HepG2 (cell line): ENCODE measurements at places on chromosomes 2 and 18. TPM values are rescaled to one million over a fixed set of nuclear protein-coding genes. Genes with fewer than 3 reads are reported as not detected.
A peak's percentile ranks its signal among the peaks of the same experiment; 100 is the strongest.

- no peak for DNase-seq
These were observed 56.6 kb upstream of the NOL4 start for GRCh38 chr18:34281290-34281689.

DNA sequence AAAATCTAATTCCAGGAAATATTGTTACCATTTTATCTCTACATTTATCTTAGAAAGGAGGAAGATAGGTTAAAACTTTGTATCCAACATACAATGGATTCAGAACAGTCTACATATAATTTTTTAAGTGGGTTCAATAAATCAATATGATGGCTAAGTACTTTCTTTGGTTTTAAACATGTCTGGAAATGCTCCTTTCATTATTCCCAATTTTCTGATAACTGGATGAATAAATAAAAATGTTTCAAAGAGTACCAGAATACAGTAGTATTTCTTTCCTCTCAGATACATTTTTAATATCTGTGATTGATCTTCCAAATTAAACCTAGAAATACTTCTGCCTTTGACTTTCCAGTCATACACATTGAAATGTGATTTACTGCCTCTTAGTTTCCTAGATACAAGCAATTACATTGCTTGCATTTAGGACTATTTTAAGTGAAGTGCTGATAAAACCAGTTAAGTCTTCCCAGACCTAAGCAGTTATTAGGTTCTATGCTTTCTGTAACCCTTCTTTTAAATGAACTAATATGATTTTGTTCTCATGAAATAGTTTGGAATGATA is 283.5 kb downstream of the CCDC178 start:
- DNase-seq: no peak

- no peak for DNase-seq
These were observed 368.4 kb upstream of the SLC8A1 start for GRCh38 chr2:40820319-40820718.

DNA sequence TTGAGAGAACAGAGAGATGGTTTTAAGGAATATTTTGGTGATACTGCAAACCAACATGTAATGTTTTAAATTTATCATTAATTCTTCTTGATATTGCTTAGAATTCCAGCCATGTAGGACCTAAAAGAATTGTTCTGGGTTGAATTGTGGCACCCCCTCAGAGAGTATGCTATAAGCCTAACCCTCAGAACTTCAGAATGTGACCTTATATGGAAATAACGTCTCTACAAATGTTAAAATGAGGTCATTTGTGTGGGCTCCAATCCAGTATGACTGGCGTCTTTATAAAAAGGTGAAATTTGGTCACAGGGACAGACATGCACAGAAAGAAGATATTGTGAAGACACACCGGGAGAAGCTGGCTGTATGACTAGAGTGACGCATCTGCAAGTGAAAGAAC is 193.6 kb downstream of the NRXN1 start:
- DNase-seq: no peak

The ATP6V1B1 gene
- 0.58 TPM in 1 of 2 replicates, not detected in the other for total RNA-seq

DNA sequence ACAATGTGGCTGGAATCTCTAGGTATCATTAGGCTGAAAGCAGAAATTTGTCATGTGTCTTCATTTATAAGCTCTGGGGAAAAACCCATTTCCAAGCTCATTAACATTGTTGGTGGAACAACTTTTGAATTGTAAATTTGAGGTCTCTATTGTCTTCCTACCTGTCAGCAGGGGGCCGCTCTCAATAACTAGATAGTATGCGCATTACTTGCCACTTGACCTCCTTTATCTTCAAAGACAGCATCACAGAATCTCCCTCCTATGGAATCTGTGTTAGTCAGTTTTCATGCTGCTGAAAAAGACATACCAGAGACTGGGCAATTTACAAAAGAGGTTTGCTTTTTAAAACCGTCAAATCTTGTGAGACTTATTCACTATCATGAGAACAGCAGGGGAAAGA is 223.1 kb downstream of the CALCRL start:
- DNase-seq: no peak

- no peak for DNase-seq
These were observed 890.2 kb upstream of the ZEB2 start for GRCh38 chr2:145410086-145410485.

DNA sequence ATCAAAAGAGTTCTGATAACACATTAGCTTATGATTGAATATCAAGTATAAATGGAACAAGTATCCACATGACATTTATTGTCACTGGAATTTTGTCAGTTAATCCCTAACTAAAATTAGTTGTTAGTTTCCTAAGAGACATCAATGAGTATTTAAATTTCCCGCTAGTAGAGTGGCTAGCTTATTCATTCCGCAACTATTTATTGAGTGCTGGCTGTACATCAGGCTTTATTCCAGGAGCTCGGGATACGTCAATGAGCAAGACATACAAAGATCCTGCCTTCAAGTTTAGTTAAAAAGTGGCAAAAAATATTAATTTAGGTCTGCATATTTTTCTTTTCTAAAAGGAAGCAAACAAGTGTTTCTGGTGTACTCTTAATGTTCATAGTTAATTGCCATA is 59.3 kb downstream of the PRKRA start:
- no peak for DNase-seq

GRCh38 chr2:13009027-13009642 is 292.4 kb downstream of the TRIB2 start:
- no peak for DNase-seq

- no peak for DNase-seq
These were observed 213.0 kb upstream of the RAB6C start for GRCh38 chr2:129766374-129766993.

The ANTXR1 gene
- total RNA-seq: 9.2 and 12.7 TPM in 2 replicates

DNA sequence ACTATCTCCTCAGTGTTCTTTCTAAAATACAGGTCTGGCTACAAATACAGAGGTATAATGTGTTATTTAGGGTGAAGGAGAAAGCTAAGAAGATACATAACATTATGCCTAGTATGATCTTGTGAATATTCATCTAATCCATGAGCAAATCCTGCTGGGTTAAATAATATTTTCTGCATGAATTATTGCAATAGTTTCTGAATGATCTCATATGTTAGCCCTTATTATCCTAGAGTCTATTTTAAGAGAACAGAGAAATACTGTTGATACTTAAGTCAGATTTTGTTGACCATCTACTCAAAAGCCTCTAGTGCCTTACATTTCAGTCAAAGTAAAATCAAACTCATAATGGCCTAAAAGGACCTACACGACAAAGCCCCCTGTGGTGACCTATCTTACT is 382.3 kb downstream of the FIGN start:
- no peak for DNase-seq

GRCh38 chr18:71237641-71238040 is 948.8 kb downstream of the SOCS6 start:
- no peak for DNase-seq

The DSG1 gene
- total RNA-seq: not detected in 2 replicates

DNA sequence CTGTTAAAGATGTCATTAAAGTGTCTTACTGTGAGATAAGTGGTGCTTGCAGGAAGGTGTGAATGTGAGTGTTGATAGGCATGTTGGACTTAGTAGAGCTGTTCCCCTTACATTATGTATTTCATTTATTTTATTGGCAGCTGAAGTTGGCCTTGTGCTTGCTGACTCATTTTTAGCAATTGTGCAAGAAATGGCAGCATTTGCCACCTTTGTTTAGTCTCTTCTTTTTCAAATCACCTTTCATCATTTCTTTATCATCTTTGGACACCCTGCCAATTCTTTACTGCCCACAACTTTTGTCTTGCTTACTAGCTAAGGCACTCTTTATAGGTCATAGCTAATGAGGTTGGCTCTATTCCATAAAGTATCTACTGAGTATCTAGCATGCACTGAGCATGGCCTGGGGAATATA is 130.3 kb upstream of the LYPD6 start:
- no peak for DNase-seq

The MC5R gene
- total RNA-seq: not detected in 2 replicates

DNA sequence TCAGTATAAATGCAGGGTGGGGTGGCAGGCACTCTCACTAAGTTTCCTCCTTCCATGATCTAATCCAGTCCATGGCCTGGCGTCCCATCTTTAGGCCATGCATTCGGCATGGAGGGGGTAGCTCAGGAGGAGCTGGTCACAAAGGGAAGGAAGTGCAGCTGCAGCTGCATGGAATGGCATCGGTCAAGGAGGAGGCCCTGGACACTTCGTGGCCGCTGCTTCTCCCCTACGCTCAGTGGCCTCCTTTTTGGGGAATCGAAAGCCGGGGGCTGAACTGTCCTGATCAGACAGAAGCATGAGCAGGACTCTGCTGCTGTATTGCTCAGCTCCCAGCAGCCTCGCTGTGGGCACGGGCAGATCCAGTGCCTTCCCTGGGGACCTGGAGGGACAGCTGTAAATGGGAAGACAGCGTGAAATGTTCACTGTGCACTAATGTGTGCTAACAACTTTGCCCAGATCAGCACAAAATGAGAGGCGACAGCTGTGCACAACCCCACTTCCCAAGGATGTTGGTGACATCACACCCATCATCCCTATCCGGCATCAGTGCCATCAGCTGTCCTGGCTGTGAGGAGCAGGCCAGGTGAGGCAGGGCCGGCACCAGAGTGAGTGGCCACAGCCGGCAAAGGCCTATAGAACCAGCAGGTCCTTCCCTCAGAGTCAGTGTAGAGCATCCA is 520.1 kb upstream of the RAB6C start:
- no peak for DNase-seq

The SLC11A1 gene
- 0.21 and 0.33 TPM in 2 replicates for total RNA-seq

The CRACDL gene
- total RNA-seq: 0.15 TPM in 1 of 2 replicates, not detected in the other

The DCDC2C gene
- total RNA-seq: not detected in 2 replicates

- peak; percentile 60 for DNase-seq
These were observed 94.9 kb downstream of the SLC4A3 start for GRCh38 chr2:219722276-219722879.

- no peak for DNase-seq
These were observed 3.7 kb upstream of the SERTAD2 start for GRCh38 chr2:64657411-64657810.

DNA sequence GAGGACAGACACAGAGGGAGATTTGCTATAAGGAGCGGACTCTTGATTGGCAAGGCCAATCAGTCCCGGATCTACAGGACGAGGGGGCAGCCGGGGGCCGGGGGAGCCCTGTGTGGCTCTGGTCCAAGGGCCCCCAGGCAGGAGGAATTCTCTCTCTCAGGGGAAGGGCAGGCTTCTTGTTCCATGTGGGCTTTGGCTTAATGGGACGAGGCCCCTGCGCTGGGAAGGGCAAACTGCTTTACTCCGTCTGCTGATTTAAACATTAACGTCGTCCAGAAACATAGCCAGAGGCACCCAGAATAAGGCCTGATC is 75.9 kb downstream of the TMEM18 start:
- DNase-seq: no peak

GRCh38 chr2:200033929-200034328 is 78.5 kb downstream of the MAIP1 start:
- DNase-seq: no peak

The REEP1 gene
- 0.14 and 0.27 TPM in 2 replicates for total RNA-seq

DNA sequence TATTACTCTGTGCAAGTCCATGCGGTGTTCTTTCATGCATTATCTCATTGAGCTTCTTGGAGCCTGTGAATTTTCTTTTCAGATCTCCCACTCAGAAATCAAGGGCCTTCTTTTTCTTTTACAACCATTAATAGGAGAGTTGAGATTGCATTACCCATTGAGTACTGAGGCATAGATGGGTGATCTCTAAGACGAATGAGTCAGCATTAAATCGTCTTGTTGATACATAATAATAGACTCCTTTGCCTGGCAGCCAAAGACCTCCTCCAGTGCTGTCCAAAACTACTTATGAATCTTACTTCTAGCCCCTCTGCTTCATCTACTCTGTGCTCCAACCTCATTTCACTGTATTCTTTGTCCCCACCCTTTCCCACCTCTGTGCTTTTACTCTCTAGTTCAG is 180.5 kb downstream of the AGPS start:
- DNase-seq: no peak

- peak; percentile 32 for DNase-seq
These were observed 92.4 kb downstream of the CABLES1 start for GRCh38 chr18:23227726-23228070.
